ENCODE measurements at places on chromosomes 6 and 20.

DNA sequence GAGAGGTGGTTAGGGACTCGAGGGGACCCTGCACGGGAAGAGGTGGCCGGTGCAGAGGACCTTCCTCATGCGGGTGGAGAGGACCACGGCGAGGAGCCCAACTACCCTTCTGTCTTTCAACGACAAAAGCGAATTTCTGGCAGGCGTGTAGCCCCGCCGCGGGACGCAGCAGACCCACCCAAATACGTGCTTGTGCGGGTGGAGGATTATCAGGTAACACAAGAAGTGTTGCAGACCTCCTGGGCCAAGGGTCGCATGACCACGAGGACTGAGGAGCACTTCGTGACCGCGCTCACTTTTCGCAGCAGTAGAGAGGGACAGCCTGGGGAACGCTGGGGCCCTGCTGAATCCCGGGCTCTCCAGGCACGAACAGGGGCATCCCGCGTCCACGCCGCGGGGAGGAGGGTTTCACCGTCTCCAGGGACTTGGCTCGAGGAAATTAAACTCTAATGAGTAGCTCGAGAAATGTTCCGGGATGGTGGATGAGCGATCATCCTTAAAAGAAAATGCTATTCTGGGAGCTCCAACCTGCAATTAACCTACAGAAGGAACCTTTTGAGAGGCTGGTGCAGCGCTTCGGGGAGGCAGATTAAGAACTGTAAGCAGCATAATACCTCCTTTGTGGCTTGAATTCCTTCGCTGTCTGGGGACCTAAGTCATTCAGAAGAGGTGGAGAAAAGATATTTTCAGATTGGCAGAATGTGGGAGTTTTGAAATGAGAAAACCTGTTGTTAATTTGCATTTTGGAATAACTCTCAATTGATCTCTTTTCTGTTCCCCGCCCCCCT, 804 bp downstream of the C6orf141 start:
- DNase-seq: no peak

DNA sequence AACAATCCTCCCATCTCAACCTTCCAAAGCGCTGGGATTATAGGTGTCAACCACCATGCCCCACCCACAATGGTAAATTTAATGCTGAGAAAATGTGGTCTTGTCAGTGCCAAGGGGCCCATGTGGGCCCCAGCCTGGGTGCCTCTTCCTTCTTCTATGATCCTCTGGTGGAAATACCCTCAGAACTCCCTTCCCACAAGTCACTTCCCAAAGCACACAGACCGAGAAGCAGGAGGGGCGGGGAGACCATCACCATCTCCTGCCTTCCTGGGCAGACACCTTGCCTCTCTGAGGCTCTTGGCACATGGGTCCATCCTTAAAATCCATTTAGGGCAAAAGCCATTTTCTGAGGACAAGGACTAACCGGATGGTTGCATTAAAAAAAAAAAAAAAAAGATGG, 59.0 kb downstream of the NOL4L start:
- DNase-seq: no peak

- no peak for DNase-seq
These were observed 85.4 kb downstream of the SOX4 start for GRCh38 chr6:21678990-21679389.

DNA sequence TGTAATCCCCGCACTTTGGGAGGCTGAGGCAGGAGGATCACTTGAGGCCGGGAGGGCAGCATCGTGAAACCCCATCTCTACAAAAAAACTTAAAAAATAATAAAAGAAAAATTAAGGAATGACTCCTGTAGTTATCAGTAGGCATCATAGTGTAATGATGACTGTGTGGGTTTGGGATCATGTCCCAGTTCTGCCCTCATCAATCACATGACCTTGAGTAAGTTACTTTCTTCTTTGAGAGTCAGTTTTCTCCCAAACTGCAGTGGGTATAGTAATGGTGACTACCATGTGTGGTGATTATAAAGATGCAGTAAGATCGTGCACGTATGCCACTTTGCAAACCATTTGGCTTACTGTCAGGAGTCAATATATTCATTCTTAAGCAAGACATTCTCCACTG, 89.2 kb downstream of the TXNDC5 start:
- no peak for DNase-seq

DNA sequence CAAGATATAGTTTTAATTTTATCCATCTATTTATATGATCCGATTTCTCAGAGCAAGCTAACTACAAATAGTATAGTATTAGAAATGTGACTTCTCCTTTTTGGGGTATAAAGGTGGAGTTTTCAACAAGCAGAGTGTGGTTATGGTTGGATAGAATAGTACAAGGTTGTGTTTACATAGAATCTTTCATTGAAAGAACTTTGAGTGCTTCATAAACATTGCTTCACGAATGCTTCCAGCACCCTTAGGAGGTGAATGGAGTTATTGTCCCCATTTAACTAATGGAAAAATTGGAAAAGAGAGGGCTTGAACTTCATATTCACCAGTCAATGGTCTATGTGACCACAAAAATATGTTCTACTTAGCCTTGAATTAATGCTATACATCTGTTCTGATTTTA, 134.1 kb upstream of the CITED2 start:
- DNase-seq: no peak

GRCh38 chr6:113857556-113858479, 673 bp downstream of the MARCKS start:
- DNase-seq: no peak

DNA sequence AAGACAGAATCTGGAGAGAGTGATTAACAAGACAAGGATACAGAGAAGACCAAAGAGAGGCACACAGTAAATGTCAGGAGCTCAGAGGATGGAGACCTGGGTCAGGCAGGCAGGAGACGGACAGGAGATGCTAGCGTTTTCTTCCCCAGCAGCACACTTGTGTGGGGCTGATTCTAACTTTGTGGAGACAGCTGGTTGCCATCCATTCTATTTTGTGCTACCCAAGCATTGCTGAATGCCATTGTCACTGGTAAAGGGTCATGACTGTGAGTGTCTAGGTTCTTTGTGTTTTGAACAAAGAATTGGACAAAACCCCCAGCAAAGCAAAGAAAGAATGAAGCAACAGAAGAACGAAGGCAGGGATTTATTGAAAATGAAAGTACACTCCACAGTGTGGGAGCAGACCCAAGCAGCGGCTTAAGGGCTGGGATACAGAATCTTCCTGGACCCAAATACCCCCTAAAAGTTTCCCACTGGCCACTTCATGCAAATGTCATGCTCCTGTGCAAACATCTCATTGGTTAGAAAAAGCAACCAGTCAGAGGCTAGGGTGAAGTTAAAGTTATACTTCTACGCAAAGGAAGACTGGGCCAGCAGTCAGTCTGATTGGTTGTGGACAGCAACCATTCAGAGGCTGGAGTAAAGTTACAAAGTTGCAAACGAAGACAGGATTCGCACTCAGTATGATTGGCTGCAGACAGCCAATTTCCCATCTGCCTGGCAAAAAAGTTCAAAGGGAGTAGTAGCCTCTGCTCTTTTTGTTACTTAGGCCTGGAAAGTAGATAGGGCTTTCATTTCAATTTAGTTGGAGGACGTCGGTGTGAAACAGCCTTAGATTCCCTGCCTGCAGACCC, 17.5 kb downstream of the PTK7 start:
- peak; percentile 61 for DNase-seq

GRCh38 chr6:69584536-69584912, 212.3 kb downstream of the LMBRD1 start:
- DNase-seq: no peak

GRCh38 chr6:1287103-1287591, 24.8 kb upstream of the FOXQ1 start:
- DNase-seq: no peak

DNA sequence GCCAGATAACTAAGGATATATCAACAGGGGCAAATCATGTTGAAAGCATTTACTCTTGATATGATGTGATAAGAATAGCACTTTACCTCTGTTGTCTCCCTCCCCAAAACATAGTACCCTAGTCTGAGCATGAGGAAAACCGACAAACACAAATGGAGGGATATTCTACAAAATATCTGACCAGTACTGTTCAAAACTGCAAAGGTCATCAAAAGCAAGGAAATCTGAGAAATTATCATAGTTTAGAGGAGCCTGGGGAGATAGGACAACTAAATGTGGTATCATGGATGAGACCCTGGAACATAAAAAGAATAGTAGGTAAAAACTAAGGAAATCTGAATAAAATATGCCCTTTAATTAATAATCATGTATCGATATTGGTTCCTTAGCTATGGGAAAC, 483.3 kb upstream of the RNF217 start:
- no peak for DNase-seq

- no peak for DNase-seq
These were observed 15.4 kb downstream of the RAMACL start for GRCh38 chr6:166570929-166571713.

GRCh38 chr6:110557199-110557598, 80.8 kb upstream of the SLC22A16 start:
- no peak for DNase-seq

- no peak for DNase-seq
These were observed 100.3 kb downstream of the REV3L start for GRCh38 chr6:111382476-111383294.

GRCh38 chr6:96235927-96236326, 220.2 kb downstream of the FUT9 start:
- DNase-seq: no peak

GRCh38 chr6:11262242-11262641, 29.8 kb upstream of the NEDD9 start:
- no peak for DNase-seq

DNA sequence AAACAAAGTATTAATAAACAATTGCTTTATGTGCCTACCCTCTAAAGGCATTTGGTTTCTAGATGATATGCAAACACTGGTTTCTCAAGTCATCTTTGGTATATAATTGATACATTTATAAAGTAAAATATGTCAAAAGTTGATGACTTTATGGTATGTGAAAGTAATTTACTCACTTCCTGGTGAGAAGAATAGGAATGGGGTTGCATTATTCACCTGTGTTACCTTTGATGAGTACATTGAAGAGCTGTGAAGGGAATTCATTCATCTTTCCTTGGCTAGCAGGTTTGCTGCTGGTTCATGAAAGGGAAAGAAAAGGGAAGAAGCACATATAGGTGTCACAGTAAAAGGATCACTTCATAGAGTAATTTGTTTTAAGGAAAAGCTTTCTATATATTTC, 20.4 kb downstream of the RNF217 start:
- no peak for DNase-seq

DNA sequence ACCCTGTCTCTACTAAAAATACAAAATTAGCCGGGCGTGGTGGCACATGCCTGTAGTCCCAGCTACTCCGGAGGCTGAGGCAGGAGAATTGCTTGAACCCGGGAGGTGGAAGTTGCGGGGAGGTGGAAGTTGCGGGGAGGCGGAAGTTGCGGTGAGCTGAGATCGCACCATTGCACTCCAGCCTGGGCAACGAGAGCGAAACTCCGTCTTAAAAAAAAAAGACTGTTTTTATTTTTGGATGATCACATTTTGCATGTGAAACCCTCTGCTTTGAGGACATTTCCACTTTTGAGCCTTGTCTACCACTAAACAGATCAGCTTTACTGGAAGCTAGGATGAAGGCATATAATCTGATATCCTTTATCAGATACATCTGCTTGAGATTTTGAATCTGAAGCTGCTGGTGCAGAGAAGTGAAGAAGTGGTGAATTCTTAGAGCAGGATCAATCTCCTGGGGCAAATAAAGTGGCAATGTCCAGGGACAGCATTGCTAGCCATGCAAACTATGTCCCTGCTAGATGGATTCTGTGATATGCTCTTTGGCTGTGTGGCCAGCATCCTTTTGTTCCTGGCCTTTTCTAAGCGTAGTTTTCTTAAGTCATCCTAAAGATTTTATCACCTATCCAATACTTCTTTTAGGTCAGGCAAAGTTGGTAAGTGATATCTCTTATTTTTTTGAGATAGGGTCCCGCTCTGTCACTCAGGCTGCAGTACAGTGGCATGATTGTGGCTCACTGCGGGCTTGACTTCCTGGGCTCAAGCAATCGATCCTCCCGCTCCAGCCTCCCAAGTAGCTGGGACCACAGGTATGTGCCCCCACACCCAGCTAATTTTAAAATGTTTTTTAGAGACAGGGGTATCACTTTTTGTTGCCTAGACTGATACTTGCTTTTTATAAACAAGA, 23.3 kb downstream of the RBL1 start:
- DNase-seq: no peak

DNA sequence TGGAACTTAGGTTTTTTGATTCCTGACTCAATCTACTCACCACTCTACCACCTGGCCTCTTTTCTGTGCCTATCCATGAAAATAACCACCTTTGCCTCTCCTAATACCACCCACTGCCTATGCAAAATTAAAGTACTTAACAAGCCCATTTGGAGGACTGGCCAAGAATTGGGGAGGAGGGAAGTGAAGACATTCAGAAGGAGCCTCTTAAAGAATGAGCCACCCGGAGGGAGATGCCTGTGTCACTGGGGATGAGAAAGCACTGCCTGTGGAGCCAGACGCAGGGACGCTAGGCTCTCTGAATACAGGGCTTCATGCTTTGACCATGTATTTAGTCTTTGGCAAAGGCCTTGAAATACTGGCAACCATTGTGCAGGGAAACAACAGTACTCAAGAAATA, 40.0 kb upstream of the MRPS10 start:
- no peak for DNase-seq

DNA sequence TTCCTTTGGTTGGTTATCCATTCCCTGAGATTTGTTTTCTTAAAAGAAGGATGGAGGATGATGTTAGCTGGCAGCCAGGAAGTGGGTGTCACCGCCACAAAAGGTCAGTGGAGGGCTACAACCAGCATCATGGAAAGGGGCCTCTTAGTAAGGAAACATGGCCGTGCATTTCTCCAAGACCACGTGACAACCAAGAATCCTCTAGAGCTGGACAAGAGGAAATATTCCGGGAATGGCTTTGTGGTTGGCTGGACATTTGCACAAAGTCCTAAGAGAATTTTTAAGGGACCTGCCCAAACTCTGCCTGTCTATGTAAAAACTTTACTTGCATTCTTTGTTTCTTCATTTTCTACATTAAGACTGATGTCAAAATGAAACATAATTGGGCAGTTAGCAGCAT, 399.9 kb upstream of the MARCKS start:
- DNase-seq: peak; percentile 48

- no peak for DNase-seq
These were observed 43.5 kb downstream of the TTI1 start for GRCh38 chr20:37989601-37990295.

DNA sequence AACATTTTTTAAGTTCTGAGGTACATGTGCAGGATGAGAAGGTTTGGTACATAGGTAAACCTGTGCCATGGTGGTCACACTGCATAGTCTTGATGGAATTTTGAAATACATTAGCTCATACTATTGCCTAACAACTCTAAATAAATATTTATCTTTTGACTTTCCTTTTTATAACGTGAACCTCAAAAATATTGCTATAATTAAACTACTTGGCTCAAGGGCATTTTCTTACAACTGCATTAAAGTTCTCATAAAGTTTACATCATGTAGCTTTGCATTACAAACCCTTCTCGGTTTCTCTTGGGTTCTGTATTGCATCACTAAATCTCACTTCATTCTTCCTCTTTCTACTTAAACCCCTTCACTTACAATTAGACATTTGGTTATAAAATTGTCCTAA, 636.0 kb upstream of the PTCHD4 start:
- DNase-seq: no peak

GRCh38 chr6:15595461-15596173, 67.2 kb downstream of the DTNBP1 start:
- no peak for DNase-seq
